ENCODE measurements at places on chromosomes 3 and 15.

- no peak for DNase-seq
Measured at GRCh38 chr3:136490646-136491405, 240.7 kb downstream of the PCCB start.

DNA sequence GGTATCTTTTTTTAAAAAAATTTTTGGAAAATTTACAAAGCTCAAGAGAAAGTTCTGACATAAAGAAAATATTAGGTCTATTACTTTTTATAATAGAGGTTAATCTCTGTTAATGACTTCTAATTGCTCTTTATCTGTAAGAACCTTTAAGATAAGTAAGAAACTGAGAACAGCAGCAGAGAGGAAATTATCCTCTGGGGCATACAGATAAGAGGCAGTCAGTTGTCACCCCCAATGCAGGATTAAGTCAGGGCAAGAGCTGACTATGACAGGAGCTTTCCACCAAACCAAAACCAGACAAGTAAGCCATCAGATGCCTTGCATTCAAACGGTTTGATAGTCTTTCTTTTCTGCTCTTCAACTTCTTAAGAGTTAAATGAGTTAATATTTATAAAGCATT, 149.0 kb downstream of the GSK3B start:
- no peak for DNase-seq

- DNase-seq = no peak
Measured at GRCh38 chr3:145070795-145071194, 1090.2 kb downstream of the PLOD2 start.

- DNase-seq = no peak
Measured at GRCh38 chr3:127816783-127817405, 5.4 kb downstream of the MGLL start.

DNA sequence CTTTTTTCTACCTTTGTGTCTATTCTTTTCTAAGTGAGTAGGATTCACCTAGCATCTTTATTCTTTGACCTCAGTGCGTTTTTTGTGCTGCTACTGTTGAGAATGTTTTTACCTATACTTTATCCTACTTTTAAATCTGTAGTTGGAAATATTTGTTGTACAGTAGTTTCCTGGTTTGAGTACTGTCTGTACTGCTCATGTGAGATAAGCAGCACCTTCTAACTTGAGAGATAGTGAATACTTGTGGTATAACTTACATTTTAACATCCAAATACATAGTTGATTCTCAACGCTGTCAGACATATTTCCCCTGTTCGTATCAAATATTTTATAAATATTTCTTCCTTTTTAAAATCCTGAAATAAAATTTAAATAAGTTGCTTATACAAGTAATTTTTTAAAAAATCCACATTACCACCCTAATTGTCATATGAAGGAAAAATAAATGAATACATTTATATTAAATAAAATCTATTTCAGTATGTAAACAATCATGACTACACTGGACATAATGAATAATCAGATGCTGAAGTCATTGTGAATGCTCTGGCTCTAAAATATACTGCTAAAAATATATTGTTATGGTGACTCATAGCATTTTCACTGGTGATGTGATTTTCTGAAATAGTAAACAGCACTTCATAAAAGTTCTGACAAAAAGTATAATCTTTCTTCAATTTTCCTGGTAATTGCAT, 17.4 kb downstream of the ATP11B start:
- DNase-seq = no peak

DNA sequence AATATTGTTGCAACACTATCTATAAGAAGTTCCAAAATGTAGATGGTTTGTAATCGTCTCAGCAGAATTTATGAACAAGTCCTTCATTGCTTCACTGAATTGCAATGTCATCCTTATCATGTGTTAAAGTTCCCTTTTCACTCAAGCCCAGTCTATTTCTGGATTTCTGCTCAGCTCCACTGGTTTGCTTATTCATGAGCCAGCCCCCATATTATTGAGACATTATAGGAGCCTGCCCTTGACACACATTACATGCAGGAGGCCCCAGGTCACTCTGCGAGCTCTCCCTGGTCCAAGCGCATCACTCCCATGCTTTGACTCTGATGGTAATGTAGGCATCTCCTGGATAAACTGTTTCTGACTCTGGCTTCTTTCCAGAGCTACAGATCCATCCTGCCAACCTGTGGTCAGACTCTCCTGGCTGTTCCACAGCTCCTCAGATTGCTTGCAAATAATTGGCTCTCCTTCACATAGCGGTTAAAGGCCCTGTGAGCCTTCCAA, 56.9 kb downstream of the ABTB1 start:
- no peak for DNase-seq

DNA sequence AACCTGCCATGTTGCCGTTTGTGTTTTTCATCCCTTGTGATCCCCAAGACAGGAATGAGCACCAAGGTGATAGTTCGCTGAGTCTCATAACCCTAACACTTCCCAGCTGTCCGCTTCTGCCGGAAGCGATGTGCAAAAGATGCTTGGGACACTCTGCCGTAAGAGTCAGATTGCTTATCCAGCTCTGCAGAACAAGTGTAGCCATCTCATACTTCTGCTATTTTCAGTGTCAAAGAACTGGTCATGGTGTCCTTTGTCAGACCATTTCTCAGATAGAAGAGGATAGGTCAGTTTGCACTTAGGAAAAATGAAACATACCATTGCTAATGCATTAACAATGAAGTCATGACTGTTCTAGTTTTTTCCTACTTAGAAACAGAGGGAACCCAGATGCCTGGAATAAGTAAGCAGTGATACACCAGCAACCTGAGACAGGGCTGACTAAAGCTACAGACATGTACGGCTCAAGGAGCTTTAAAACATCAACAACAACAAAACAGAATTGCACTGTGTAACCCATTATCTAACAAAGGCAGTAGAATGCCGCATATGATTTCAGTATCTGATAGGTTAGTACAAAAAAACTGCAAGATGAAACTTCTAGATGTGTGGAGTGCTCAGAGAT, 134.0 kb upstream of the IL12A start:
- DNase-seq = no peak

DNA sequence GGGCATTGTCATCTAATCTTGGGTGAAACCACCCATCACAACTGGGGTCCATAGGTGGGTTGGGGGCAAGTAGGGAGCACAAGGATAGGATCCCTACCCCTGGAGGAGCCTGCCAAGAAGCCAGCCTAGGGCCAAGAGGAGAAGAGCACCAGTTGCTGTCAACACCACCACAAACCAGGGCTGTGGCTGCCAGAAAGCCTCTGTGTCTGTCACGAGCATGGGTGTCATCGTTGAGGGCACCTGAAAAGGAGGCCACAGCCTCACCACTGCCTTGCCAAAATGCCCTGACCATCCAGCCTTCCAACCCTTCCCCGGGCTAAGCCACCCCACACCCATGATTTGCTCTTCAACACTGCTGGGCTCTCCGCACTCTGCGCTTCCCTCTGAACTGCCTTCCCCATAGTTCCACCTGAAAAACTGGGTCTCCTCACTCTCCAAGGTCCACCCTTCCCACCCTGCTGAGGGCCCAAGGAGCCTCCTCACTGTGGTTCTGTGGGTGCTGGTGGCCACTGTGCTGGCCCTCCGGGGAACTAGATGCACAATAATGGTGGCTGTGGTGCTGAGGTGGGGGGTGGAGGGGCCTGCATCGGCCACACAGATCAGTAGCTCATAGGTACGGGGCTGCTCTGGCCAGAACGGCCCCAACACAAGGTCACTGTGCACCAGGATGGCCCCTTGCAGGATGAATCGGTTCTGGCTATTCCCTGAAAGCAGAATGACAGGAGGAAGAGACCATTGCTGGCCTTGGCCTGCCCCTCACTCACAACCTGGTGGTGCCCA, 6.2 kb upstream of the IP6K1 start:
- no peak for DNase-seq

DNA sequence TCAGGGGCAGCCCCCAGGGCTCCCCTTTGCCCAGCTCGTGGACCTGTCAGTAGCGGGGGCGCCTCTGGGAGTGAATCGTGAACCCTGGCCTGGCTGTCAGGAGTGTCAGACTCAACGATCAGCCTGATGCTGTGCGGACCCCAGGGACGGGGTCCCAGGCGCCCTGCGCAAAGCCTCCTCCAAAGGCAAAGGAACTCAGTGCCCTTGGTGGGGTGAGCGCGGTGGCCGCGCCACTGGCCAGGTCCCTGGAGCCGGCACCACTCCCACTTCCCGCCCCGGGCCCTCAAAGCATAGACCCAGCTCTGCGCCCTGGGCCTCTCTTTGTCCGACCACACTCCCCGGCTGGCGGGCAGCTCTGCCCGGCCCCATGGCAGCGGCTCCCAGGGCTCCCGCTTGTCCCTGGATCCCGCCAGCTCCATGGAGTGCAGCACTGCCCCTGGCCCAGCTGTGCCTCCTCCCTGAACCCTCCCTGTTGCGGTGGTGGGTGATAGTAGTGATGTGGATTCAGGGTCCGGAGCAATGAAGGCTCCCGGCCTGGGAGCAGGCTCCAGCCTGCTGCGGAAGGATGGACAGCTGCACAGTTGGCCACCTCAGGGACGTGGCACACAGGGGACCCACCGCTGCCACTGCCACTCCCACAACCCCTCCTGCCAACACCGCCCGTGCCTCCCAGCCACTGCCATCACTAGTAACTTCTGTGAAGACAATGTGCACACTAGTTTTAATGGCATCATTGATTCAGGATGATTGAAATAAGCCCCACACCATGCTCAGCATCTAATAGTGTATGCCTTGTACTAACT, 263.8 kb downstream of the ZBBX start:
- no peak for DNase-seq

GRCh38 chr15:57607570-57608000, 15.9 kb downstream of the MYZAP start:
- DNase-seq = no peak

DNA sequence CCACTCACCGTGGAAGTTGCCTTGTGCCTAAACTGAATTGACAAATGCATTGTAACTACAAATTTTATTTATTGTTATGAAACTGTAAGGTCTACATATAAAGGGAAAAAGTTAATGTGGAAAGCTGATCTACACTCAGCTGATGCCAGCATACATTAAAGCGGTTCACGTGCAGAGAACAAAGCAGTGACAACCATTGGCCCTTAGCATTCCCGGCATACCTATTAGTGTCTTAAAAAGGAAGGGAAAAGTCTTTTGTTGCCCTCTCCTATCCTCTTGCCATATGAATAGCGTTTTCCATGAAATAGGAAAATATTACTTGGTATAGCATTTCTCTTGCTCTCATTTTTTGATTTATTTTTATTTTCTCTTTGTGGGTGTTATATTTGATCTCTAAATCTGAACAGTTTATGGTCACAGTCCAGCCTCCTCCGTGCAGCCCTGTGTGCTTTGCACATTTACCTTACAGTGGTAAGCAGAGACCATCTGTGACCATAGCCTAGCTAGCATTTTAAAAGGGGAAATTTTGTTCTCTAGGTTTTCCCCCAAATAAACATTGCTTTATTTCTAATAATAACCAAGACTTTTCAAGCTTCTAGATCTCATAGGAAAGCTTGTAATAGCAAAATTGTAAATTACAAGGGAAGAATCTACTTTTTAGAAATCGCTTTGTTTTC, 89.7 kb upstream of the CGNL1 start:
- DNase-seq = no peak

DNA sequence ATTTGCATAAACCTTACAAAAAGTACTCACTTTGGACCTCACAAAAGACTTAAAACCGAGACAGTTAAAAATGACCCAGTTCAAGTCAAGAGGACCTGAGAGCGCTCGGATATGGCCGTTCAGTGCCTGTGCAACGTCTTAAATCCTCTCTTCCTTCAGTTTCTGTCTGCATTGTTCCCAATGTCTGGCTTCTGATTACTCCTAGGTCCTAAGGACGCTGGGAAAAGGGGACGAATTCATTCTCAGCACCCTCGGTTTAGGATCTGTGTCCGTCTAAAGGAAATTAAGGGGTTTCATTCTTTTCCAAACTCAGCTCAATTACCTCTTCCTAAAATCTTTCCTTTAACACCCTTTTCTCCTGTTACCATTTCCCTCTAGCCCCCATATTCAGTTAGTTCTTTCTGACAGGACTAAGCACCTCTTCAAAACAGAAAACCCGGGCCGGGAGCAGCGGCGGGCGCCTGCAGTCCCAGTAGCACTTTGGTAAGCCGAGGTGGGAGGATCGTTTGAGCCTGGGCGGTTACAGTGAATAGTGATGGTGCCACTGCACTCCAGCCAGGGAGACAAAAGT, 970 bp downstream of the DPPA4 start:
- DNase-seq = no peak

GRCh38 chr3:16945330-16945729, 60.6 kb downstream of the PLCL2 start:
- DNase-seq = no peak

Measured in stimulated activated CD4-positive, alpha-beta T cell treated with anti-CD3 and anti-CD28 coated beads, Interleukin-15, amount 100 ng/mL, for 1 hour (primary cell).